NCI-H774 (cell line): ENCODE measurements at places on chromosomes 2 and 18.
A peak's percentile ranks its signal among the peaks of the same experiment; 100 is the strongest.

DNA sequence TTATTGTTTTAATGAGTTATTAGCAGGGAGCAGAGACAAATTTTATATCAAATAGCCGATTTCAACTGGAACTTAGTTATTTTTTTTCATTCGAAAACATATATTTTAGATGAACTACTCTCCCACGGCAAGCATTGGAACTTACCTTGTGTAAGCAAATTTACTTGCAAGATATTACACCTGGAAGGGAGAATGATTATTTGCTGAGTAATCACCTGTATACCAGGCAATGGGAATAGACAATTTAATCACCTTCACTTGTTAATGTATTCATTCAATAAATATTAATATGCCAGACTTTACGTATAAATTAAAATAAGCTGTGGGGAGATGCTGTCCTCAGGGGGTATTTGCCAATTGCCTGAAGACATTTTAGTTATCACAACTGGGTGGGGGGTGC is 1069.9 kb upstream of the CHAC2 start:
- DNase-seq: no peak

- DNase-seq: peak; percentile 8
Observed at GRCh38 chr2:231926180-231926741, at the start of gene NPPC. Gene NPPC (minus strand): TSS chr2:231926396. CDS start chr2:231926249, 147 bp downstream.

GRCh38 chr18:58468191-58468590 is 160.7 kb downstream of the ALPK2 start:
- no peak for DNase-seq

DNA sequence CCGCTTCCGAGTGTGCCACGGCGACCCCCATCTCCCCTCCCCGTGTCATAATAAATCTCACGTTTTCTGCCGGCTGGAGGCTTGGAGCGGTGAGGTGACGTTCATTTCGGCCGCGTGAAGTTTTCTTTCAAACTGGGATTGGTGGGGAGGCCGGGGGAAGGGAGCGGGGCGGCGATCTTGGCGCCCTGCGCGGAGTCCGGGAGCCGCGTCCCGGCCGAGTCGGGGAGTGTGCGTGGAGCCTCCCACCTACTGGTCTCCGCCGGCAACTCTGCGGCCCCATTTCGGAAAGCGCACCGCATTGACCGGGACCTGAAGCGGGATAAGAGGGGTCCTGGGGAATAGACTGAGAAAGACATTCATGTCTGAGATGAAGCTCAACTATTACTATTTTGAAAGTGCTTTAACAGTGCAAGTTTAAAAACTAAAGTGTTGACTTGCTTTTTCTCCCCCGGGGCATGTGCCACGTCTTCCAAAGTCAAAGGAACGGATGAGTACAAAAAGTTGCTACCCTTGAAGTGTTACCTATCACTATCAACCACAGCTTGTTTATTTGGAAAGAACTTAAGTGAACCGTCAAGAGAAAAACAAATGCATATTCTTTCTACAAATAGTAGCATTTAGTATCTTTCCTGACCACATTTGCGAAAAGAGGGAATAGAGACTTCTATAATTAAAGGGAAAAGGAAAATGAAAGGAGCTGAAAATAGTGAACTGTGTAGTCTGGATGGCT is 818 bp upstream of the IKZF2 start:
- DNase-seq: peak; percentile 50

DNA sequence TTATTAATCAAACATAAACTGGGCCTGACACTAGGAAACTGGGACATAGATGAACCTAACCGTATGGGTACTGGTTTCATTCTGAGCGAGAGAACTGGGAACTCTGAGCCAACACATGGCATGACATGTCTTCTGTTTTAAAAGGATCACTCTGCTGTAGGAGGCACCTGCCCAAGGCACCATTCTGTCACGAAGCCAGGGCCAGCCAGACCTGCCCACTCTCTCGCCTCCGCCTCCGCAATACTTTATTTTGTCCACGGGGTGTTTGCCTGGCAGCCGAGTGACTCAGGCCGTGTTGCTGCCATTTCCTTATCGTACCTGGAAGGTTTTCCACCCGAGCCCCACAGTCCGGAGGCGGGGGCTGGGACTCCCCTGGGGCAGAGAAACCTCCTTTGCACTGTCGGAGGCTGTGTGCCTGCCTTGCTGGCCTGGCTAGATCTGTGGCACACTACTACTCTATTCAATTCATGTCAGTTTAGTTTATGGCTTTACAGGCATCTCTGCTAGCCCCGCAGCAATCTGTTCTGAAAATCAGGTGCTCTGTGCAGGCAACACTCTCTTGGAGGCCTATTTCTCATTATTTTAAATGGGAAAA is 120.4 kb upstream of the ACKR3 start:
- no peak for DNase-seq

DNA sequence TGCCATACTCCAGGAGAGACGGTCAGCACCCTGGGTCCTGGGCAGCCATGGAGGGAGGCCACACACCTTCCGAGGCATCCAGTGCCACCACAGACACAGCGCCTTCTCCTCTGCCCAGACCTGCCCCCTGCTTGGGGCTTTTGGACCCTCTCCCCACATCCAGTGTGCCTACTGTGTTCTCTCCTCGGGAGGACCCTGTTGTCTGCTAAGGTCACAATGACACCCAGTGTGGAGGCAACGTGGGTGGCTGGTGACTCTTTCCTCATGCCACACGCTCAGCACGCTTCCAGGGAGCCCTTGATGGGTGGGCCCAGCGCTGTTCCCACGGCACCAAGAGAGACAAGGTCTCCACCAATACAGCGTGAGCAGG is 251.9 kb downstream of the EIPR1 start:
- no peak for DNase-seq

DNA sequence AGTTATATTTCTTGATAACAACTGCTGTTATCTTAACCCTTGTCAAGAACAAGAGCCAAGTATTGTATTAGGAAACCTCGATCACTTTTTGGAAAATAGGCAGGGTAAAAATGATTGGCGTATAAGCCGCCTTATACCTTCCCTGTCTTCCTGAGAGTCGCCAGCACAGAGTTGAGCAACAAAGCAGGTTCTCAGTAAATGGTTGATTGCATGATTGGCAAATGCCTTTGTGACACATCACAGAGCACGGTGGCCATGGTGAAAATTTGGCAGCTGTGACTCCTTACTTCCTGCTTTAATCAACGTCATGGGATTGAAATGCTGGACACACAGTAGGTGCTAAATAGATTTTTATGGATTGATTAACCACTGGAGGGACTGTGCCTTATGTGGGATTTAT is 3.9 kb upstream of the KLHL29 start:
- peak; percentile 79 for DNase-seq

- peak; percentile 27 for DNase-seq
Observed at GRCh38 chr2:144464730-144465129, 55.2 kb downstream of the ZEB2 start.

DNA sequence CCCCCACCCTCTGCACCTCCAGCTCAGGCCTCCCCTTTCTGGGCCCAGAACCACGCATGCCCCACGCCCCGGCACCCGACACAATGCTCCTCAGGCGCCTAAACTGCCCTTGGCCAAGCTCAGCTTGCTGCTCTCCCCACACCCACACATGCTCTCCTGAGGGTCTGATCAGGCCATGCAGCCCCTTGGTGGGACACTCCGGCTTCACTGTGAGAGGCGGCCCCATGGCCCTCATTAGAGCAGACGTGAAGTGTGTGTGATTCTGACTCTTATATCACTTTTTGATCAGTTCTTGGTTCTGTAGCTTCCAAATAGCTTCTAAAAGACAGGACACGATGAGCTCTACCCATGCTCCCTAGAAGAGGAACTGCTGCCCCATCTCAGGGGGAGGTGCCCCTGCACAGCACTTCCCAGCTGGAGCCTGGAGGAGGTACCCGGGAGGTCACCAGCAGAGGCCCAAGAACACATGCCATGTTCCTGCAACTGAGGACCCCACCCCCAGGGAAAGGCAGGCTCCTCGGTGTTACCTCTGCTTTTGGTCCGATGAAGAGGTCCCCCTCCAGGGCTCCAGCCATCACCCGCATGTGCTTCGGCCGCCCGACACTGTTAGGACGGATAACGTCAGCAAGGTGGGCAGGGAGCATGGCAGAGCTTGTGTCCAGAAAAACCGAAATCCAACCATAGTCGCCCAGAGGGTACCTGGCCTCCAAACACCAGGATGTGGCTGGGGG is 3.6 kb downstream of the ACTR1B start:
- DNase-seq: no peak

DNA sequence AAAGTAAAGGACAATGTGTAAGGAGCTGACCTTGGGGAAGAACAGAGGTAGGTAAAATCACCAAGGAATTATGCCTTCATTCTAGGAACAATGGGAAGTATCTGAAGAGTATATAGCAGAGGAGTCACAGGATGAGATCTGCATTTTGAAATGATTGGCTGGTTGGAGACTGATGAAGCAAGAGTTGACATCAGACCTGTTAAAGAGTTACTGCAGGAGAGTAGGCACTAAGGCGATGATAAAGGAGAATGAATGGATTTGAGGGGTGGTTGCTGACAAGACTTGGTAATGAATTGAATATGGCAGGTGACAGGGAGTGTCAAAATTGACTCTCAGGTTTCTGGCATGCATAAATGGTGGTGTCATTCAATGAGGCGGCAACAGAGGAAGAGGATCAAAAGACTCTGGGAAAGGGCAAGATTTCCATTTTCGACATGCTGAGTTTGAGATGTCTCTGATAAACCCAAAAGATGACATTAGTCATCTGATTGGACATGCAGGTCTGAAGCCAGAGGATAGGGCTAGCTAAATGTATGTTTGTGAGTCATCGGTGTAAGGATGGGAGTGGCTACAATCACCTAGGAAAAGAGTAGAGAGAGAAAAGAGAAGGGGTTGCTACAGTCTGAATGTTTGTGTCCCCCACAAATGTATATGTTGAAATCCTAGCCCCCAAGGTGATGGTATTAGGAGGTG is 236.5 kb downstream of the DYM start:
- DNase-seq: no peak

DNA sequence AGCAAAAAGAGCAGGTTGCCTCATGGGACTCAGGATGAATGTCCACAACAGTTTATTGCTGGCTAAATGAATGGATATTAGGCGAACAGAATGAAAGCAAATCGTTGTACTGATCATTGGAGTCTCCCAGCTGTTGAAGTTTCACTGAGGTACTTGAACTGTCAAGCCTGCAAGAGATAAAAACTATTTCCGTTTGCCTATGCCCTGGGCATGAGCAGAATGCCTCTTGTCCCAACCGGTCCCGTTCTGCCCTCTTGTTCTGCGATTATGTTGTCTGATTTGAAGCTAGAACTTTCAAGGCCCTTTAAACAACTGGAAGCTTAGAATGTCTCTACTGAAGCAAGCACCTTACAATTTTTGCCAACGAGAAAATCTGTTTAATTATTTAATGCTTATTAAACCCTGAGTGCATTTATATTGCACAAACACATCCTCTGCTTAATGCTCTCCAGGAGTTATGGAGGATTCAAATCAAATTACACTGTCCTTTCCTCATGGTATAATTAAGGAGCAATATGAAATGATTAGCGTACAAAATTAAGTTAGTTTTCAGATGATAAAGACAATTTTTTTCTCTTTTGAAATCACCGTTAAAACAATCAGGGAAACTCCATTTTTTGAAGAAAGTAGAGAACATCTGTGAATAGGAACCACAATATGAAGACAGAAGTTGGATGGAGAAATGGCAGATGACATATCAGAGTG is 17.7 kb downstream of the QPCT start:
- no peak for DNase-seq

DNA sequence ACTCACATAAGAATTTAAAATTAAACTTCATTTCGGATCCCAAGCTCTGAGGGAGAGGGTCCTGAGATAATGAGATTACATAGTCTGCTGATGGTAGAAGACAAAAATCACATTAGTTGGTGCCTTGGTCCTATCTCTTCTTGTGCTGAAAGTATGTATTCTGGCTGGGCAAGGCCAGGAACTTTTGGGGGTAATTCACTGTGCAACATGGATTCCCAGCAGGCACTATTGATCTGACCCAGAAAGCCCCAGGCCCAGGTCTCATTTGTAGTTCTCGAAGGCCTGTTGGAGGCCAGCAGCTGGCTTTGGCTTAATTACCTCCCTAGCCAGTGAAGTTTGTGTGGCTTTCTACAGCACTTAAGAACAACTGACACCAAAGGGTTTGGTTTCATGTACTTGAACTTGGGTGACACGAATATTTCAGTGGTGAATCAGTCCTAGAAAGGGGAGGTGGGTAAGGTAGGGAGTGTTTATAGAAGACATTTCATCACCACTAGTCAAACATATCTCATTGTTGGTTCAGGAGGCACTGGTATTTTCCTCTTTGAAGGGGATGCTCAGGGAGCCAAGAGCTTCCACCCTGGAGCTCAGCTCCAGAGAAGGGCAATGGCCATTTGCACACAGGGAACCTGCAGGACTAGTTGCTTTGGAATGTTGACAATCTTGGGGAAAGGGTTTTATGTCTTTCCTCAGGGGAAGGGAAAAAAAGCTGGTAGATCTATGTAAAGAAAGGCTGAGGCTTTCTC is 217.8 kb downstream of the OSR1 start:
- DNase-seq: no peak

- no peak for DNase-seq
Observed at GRCh38 chr18:23405636-23406035, 47.5 kb upstream of the RIOK3 start.

DNA sequence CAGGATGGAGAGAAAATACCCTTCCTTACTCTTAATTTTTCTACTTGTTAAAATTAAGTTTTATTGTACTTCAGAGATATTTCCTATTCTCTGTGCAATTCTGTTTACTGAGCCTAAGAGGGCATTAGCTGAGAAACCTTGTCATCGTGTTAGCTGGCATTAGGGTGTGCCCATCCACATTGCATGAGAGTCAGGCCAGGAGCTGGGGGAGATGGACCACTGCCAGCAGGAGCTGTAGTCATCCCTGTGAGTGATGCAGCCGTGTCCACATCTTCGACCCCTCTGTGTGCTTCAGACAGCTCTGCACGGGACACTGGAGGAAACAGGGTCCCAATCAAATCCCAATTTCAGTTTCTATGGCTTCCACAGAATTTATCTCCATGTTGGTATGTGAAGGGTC is 34.2 kb downstream of the ABCA12 start:
- DNase-seq: no peak

GRCh38 chr2:137009953-137010352 is 244.6 kb downstream of the THSD7B start:
- no peak for DNase-seq

- no peak for DNase-seq
Observed at GRCh38 chr2:158131483-158131912, 29.8 kb downstream of the UPP2 start.

DNA sequence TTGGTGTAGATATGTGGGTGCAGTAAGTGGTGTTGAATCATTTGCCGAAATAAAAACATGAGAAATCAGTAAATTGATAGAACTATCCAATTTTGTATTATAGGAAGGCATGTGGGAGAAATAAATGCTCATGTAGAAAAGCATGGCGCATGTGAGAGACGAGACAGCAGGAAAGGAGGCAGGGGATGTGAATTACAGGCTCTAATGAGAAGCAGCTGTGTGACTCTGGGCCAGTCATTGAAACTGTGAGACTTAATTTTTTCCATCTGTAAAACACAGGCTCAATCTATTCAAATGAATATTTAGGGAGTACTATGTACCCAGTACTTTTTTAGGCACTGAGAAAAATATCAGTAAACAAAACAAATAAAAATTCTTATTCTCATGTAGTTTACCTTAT is 42.6 kb upstream of the MAP3K20 start:
- DNase-seq: no peak

DNA sequence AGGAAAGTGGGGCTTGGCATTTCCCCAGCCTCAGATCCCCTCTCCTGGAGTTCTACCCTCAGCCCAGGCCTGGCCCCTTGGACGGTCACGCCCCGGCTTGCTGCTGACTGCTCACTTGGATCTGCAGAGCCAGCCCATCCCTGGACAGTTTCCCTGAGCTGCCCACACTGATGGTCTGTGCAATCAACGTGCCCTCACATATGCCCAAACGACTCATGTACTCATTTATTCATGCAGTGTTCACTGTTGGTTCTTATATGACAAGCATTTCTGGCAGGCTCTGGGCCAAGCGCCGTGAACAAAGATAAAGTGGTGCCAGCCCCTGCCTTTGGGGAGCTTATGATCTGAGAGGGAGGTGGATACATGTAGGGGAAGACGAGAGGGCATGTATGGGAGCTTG is 20.3 kb upstream of the GLI2 start:
- DNase-seq: no peak
